ENCODE measurements at places on chromosomes 7 and 10. TPM values are rescaled to one million over a fixed set of nuclear protein-coding genes. Genes with fewer than 3 reads are reported as not detected.

PODXL gene
- total RNA-seq, result 1.6 TPM

KBTBD2 gene
- 43.8 TPM for total RNA-seq

GARS1 gene
- total RNA-seq, result 264 TPM

CTNNA3 gene
- not detected for total RNA-seq

VSTM2A gene
- not detected for total RNA-seq

GATA3 gene
- total RNA-seq, result 112 TPM

GRB10 gene
- 14.2 TPM for total RNA-seq

SPDYE5 gene
- not detected for total RNA-seq

ELMO1 gene
- total RNA-seq, result 100 TPM

AQP1 gene
- 0.25 TPM for total RNA-seq

HOXA5 gene
- total RNA-seq, result not detected

OR6V1 gene
- not detected for total RNA-seq

TPST1 gene
- 0.25 TPM for total RNA-seq

BAMBI gene
- 0.23 TPM for total RNA-seq

TMEM196 gene
- not detected for total RNA-seq

FAM237B gene
- total RNA-seq, result not detected

DLX5 gene
- not detected for total RNA-seq

ANXA8L1 gene
- total RNA-seq, result 1.2 TPM

PCDH15 gene
- not detected for total RNA-seq
